ENCODE measurements at places on chromosomes 4 and X. TPM values are rescaled to one million over a fixed set of nuclear protein-coding genes. Genes with fewer than 3 reads are reported as not detected.

PAGE1 gene
- not detected for total RNA-seq

LONRF3 gene
- 8.8 TPM for total RNA-seq

NDST3 gene
- 0.15 TPM for total RNA-seq

- no peak overlapping the region for H3K4me3 ChIP-seq
- no peaks in the 10 kb centered on the region for H3K4me1 ChIP-seq
- no peak for DNase-seq
- H3K36me3 ChIP-seq: no peaks in the 10 kb centered on the region
- H3K27me3 ChIP-seq: no peaks in the 10 kb centered on the region
- no peak overlapping the region for H3K27ac ChIP-seq
Observed at GRCh38 chr4:124337874-124338273, 374.7 kb downstream of the ANKRD50 start.

DNA sequence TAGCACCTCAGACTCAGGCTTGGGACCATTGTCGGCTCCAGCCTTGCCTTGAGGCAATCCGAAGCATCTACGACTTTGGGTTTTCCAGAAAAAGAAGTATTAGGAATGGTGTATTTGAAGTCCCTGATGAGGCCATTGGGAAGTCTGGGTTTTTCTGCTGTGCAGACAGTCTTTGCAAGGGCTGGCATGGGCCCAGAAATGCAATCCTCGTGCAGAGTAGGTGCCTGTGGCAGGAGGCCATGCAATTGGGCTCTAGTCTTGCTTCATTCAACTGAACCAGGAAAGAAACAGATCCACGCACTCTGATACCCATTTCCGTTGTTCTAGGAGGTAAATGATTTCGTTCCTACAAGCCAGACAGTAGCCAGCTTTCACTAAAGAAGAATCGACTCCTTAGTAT, 12.4 kb downstream of the ZFP92 start:
- no peak for DNase-seq
- no peak overlapping the region for H3K4me3 ChIP-seq

GRCh38 chrX:66988331-66988730, 349.5 kb upstream of the EDA2R start:
- H3K4me1 ChIP-seq: no peaks in the 10 kb centered on the region
- H3K27me3 ChIP-seq: no peaks in the 10 kb centered on the region
- no peak for DNase-seq
- no peak overlapping the region for H3K27ac ChIP-seq
- H3K36me3 ChIP-seq: no peaks in the 10 kb centered on the region
- H3K4me3 ChIP-seq: no peak overlapping the region

- H3K27me3 ChIP-seq: no peaks in the 10 kb centered on the region
- no peak overlapping the region for H3K27ac ChIP-seq
- H3K4me3 ChIP-seq: no peak overlapping the region
- no peak for DNase-seq
- no peaks in the 10 kb centered on the region for H3K4me1 ChIP-seq
Observed at GRCh38 chr4:94944726-94945125, 187.0 kb downstream of the BMPR1B start.

- no peaks in the 10 kb centered on the region for H3K27me3 ChIP-seq
- H3K27ac ChIP-seq: no peak overlapping the region
- no peaks in the 10 kb centered on the region for H3K4me1 ChIP-seq
- H3K4me3 ChIP-seq: no peak overlapping the region
Observed at GRCh38 chr4:101295691-101296090, 51.6 kb downstream of the PPP3CA start.

DNA sequence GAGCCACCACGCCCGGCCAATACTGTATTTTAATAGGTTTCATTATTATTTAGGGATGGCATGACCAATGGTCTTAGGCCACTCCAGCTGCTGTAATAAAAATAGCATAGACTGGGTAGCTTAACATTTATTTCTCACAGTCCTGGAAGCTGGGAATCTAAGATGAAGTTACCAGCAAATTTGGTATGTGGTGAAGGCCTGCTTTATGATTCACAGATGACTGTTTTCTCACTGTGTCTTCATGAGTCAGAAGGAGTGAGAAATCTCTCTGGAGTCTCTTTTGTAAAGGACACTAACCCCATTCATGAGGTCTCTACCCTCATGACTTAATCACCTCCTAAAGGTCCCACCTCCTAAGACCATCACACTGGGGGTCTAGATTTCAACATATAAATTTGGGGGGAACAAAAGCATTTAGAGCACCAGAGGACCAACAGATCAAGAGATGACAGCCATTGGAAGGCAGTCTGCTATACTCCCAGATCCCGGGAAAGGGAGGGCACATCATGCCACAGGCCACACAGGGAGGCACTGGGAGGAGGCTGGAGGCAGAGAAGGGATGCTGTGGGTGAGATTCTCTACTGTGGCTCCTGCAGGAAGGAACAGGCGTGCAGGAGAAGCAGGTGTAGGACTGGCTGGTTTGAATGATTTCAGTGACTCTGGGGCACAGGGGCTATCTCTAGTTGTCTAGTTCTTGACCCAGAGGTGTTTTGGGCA, 335.8 kb upstream of the SFRP2 start:
- H3K4me1 ChIP-seq: no peaks in the 10 kb centered on the region
- H3K27ac ChIP-seq: no peak overlapping the region
- no peak overlapping the region for H3K4me3 ChIP-seq
- no peaks in the 10 kb centered on the region for H3K27me3 ChIP-seq
- no peak for DNase-seq

GRCh38 chrX:129956145-129956544, 26.3 kb upstream of the BCORL1 start:
- DNase-seq: no peak
- H3K4me3 ChIP-seq: no peak overlapping the region

- no peaks in the 10 kb centered on the region for H3K36me3 ChIP-seq
- no peak for DNase-seq
- no peak overlapping the region for H3K4me3 ChIP-seq
- H3K27me3 ChIP-seq: no peaks in the 10 kb centered on the region
- H3K27ac ChIP-seq: no peak overlapping the region
Observed at GRCh38 chr4:108391701-108392455, 223.1 kb upstream of the LEF1 start.
